Stromal cell of bone marrow (primary cell): ENCODE measurements at places on chromosomes 16 and 17.

- no peak for DNase-seq
Observed at GRCh38 chr17:69407759-69408158, 6.7 kb upstream of the MAP2K6 start.

GRCh38 chr17:73262676-73263642 lies 1.3 kb upstream of the CPSF4L start:
- no peak for DNase-seq

GRCh38 chr17:76701471-76701967 lies 9.2 kb downstream of the MXRA7 start:
- no peak for DNase-seq

DNA sequence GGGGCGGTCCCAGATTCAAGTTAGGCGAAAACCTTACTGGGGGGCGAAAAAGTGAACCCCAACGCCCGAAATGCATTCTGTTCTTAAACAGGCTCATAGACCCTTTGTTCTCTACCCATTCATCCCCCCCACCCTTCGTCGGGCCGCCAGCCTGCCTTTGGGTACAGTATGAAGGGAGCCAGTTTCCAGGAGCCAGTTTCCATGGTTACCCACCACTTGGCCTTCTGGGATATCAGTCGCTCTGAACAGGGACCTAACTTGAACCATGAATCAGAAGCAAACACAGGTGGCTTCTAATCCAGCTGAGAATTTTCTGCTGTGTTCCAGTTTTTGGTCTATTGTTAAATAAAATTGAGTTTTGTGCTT lies 532 bp downstream of the DHX40 start:
- DNase-seq: peak; percentile 67

- no peak for DNase-seq
Observed at GRCh38 chr16:58299757-58300349, 5.0 kb upstream of the PRSS54 start.

- no peak for DNase-seq
Observed at GRCh38 chr17:56744721-56745120, 89.0 kb downstream of the C17orf67 start.

- no peak for DNase-seq
Observed at GRCh38 chr16:84750575-84750974, 50.8 kb downstream of the USP10 start.

GRCh38 chr17:17395246-17395802 lies 81.5 kb upstream of the MED9 start:
- no peak for DNase-seq

DNA sequence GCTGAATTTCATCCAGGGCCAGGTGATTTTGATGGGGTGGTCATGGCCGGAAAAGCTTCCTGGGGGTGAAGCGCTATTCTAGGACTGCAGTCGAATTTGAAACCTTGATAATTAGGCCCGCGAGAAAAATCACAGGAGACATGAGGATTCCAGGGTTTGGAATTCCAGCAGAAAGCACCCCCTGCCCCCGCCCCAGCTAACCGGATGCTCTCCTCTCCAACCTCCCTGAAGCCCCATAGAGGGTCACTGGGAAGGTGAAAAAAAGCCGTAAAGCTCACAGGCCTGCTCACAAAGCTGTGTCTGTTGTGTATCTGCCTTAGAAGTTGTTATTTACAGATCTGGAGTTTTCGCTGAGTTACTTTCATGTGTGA lies 1.2 kb upstream of the GINS2 start:
- no peak for DNase-seq

GRCh38 chr17:78558989-78559388 lies 18.2 kb downstream of the DNAH17 start:
- no peak for DNase-seq
